Thoracic aorta (tissue), 2 donors: ENCODE measurements at places on chromosomes 13 and 19.

DNA sequence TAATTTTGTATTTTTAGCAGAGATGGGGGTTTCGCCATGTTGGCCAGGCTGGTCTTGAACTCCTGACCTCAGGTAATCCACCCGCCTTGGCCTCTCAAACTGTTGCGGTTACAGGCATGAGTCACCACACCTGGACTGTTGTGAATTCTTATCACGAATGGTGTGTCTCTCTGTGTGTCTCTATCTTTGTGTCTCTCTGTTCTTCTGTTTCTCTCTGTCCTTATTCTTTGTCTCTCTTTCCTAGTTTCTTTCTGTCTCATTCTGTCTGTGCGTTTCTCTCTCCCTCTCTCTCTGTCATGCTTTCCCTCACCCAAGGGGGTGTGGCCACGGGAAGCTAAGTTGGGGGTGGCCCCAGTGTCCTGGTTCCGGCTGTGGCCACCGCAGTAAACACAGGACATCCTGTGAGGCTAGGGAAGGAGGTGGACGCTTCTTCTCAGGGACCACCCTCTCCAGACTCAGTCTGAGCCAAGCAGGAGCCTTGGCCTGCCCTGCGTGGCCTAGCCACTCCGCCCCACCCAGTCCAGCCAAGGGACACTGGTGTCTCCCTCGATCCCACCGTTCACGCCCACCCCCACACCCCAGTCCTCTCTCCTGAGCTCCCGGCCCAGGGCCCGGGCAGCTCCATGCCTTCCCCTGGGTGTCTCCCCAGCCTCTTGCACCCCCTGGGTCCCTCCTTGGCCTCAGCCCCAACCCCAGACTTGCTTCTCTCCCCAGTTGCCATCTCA is 3.9 kb upstream of the PRX start:
- no peak for DNase-seq

DNA sequence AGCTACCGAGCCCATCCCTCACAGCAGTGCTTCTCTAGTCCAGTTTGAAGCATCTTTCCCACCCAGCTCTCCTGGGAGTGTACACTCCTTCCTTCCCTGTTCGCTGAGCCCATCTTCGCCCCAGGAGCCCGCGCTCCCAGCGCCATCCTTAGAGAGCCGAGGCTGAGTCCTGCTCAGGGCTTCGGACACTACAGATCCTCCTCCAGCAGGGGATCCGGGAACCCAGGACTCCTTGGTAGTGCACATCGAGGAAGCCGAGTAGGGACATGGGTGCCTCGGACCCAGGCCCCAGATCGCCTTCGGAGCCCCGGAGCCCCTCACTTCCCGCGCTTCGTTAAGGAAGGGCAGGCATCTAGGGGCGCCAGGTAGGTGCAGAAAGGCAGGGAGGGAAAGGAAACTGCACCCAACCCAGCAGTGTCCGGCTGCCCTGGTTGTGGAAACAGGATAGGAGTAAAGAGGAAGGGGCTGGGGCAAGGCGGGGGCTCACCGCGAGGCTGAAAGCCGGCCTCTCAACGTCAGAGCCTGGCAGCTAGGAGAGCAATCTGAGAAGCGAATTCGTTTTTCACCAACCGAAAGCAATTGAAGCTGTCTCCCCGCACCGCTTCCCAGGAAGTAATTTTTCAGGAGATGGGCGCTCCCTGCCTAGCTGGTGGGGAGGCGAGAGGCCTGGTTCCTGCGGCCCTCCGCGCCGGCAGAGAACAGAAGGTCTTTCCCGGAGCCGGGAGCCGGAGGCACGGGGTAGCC is 1.0 kb downstream of the PDX1 start:
- DNase-seq: no peak

- no peak for DNase-seq
Measured at GRCh38 chr19:19595171-19595701, 23.3 kb downstream of the PBX4 start.

DNA sequence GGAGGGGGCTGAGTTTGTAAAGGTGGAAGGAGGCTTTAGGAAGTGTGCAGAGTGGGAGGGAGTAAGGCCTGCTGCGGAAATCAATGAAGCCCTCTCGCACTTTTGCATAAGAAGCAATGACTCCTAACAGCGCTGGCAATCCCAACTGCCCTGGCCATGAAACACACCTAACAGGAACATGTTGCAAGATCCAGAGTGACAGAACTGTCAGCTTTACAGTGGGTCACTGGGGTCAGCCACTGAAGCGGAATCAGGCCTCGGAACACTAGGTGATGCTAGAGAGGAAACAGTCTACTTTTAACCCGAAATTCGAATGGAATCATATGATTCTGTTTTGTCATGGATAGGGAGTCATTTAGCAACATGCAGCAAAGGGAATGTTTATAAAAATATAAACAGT is 54.4 kb downstream of the FGF14 start:
- DNase-seq: no peak

DNA sequence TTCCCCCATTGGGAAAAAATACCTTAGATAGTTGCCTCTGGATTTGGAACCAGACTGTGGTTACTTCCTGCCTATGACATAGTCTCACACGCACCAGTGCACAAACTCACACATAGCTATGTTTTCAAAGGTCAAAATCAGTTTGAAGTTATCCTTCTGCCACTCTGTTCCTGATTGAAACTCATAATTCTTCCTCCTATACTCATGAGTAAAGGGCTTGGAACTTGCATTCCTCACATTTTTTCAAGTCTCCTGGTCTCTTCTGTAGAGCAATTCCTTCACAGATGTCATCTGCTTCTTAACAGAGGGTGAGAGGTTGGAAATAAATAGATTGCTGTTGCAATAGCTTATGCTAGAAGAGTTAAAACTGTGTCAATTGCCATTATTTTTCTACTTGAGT is 18.6 kb upstream of the POSTN start:
- DNase-seq: no peak

DNA sequence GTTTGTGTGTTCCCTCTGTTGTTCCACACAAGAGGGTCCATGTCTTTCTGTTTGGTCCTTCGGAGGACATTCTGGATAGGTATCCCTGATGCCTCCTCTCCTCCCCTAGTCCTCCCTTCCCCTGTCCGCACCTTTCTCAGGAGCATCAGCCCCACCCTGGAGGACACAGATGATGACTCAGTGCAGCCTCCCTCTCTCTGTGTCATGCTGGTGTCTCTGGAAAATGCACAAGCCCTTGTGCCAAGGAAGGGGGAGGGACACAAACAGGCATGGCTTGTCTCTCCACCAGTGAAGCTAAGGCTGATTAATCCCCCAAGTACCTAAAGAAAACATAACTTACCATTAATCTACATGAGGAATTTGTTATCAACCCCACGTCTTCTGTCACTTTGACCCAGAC is 16.2 kb upstream of the TNFRSF19 start:
- no peak for DNase-seq

GRCh38 chr13:30971575-30971974 is 39.1 kb downstream of the TEX26 start:
- no peak for DNase-seq

GRCh38 chr19:29268721-29269393 is 55.9 kb upstream of the UQCRFS1 start:
- no peak for DNase-seq

GRCh38 chr13:74921326-74921725 is 560.6 kb downstream of the TBC1D4 start:
- DNase-seq: no peak

DNA sequence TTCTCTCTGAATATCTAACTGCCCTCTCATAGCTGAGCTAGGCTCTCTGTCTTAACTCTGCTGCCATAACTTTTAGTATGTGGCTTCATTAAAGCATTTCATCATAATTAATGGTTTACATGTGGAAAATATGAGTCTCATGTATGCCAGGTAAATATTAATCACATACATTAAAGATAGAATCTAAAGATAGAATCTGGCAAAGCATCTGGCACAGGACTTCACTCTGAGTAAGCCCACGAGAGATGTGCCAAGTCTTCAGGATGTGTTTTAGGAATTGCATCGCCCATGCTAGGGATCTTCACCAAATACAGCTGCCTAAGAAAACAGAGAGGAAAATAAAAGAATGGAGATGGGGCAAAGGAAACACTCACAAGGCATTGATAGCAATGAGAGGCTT is 285.8 kb downstream of the DIAPH3 start:
- no peak for DNase-seq

DNA sequence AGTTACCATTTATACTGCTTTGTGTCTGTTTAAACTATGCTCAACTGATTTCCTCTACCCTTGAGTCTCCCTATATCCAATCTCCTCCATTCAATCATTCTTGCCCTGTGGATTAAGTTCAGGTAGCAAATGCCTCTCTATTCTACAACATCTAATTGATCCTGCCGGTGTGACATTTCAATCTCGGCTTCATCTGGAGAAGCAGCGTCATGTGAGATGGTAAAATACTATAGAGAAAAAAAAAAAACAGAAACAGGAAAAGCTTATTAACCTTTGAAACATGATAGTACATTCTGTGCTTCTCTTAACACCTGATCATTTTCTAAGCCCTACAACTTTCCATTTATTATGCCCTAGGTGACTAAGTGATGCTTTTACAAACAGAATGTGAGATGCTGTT is 89.4 kb downstream of the KCTD12 start:
- DNase-seq: no peak

GRCh38 chr19:1864480-1865171 is 1.2 kb upstream of the KLF16 start:
- no peak for DNase-seq

- no peak for DNase-seq
Measured at GRCh38 chr13:102930566-102930965, 84.7 kb downstream of the ERCC5 start.

DNA sequence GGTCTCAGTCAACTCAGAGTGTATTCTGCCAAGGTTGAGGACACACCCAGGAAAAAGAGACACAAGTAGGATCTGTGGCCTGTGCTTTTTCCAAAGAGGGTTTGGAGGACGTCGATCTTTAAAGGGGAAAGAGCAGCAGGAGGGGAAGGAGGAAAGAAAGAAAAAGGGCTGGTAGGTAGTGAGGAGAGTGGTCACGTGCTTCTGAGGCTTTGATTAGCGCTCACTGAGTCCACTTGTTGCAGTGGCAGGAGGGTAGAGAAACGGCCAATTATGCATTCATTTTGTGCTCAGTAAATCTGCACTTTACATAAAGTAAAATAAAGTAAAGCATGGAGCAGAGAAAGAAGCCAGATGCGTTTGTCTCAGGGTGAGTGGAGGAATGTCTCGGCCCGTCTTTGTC is 126.0 kb upstream of the VSTM2B start:
- no peak for DNase-seq

DNA sequence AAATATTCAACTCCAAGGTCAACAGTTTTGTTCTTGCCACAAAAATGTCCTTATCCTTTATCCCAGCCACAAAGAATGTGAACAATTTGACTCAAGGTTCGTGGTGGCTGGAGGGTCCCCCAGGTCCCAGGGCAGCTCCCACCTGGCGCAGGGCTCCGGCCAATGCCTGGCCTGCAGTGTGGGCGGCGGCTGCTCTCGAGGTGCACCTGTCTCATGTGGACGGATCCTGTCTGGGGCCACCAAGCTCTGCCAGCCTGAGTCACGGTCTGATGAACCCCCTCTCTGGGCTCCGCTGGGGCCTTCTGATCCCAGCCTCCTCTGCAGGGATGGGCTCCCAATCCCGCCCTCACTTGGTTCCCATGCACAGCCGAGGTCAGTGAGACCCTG is 49.4 kb downstream of the GAS6 start:
- no peak for DNase-seq

DNA sequence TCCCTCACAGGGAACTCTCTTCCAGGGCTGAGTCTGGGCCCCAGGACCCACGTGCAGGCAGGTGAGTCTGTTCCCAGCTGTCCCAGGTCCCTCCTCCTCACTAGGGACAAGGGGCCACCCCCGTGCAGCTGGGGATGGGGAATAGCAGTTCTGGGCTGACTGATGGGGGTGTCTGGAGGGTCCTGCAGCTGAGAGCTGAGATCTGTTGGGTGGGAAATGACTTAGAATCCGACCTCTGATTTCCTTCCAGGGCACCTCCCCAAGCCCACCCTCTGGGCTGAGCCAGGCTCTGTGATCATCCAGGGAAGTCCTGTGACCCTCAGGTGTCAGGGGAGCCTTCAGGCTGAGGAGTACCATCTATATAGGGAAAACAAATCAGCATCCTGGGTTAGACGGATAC is 461 bp downstream of the LILRA2 start:
- no peak for DNase-seq

DNA sequence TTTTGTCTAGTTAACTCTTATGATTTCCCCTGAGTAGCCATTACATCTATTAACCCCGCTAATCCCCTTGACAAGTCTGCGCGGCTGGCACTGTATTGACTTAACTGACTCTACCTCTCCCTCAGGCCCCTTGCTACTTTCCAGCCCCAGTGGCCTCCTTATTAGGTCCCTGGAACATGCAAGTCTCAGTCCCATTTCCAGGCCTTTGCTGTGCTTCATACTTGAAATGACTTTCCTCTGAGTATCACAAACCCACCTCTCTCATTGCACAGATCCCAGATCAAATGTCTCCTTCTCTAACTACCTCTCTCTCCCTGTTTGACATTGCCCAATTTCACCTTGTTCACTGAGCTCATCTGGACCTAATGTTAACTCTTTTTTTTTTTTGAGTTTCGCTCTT is 13.2 kb downstream of the SPACA6 start:
- DNase-seq: no peak

DNA sequence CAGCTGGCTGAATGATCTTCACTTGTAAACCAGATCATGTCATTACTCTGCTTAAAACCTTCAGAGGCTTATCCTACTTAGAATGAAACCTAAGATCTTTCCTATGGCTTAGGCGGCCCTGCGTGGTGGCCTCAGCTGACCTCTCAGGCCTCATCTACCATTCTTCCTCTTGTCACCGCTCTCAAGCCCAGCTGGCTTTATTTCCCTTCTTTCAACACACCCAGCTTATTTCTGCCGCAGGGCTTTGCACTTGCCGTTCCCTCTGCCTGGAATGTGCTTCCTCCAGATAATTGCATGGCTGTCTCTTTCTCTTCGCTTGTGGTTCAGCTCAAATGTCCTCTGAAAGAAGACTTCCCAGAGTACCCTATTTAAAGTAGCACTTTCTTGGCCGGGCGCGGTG is 3.6 kb upstream of the ASF1B start:
- no peak for DNase-seq

DNA sequence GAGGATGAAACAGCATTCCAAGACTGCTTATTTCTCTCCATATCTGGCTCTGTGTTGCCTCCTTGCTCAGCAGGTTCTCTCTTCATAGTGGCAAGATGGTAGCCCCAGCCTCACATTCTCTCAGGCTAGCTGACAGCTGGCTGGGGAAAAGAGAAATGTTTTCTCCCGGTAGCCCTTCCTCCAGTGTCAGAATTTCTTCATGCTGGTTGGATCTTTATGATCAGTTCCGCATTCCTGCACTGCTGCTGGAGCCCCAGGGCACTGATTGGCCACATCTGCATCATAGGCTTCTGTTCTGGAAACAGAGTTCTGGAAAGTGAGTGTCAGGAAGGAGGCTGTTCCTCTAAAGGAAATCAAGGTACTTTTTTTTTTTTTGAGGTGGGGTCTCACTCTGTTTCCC is 24.6 kb downstream of the POP4 start:
- DNase-seq: no peak

- DNase-seq: no peak
Measured at GRCh38 chr19:49413348-49413747, 9.9 kb downstream of the PTH2 start.

GRCh38 chr13:39781381-39781780 is 125.9 kb downstream of the COG6 start:
- no peak for DNase-seq
